NCI-H1105 (cell line): ENCODE measurements at places on chromosomes 1 and 21.

- DNase-seq = no peak
These were observed 264.4 kb upstream of the NRIP1 start for GRCh38 chr21:15329191-15329590.

- no peak for DNase-seq
These were observed 935 bp upstream of the YIPF1 start for GRCh38 chr1:53890522-53890941.

DNA sequence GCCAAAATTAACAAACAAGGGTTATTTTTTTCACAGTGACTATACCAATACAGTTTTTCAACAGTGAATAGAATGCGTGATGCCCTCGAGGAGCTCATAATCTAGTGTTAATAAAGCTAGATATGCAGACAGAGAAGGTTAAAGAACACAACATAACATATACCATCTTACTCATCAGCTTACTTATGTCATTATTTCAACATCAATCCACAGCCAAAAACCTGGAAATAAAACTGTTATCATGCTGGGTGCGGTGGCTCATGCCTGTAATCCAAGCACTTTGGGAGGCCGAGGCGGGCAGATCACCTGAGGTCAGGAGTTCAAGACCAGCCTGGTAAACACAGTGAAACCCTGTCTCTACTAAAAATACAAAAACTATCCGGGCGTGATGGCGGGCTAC, 6.1 kb downstream of the STX6 start:
- DNase-seq = no peak

DNA sequence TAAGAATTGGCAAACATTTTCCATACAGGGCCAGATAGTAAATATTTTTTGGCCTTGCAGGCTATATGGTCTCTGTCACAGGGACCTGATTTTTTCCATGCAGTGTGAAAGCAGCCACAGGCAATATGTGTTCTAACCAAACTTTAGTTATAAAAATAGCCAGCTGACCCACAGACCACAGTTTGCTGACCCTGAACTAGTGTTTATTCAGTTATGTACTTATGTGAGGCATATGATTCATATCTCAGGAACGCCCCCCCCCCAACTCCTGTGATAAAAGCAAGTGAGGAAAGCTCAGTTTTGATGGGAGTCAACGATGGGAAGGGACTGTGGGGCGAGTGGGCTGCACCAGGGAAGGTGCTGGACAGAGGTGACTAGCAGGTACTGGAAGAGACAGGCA, 80.1 kb downstream of the HMGB4 start:
- DNase-seq = no peak

DNA sequence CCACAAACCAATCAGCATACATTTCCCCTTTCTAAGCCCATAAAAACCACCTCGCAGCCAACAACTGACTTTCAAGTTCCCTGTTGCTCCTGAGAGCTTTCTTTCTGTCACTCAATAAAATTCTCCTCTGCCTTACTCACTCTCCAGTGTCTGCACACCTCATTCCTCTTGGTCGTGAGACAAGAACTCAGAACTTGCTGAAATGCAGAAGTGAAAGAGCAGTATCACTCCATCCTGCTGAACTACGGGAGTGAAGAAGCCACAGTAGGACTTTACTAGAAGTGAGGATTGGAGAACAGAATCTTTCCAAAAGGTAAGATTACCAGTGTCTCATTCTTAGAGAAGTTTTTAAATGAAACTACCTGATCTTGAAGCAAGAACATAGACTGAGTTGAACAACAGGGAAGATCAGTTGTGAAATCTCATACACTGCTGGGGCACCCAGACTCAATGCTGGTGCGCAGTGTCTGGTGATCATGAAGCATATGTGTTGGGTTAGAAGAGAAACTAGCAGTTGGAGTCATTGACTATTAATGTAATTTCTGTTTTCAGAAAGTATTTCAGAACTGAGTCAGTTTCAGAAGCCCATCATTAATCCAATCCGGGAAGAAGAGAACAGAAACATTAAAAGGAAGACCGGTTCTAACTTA, 726.9 kb upstream of the TMPRSS15 start:
- no peak for DNase-seq

GRCh38 chr1:17805869-17806684, 50.9 kb downstream of the ACTL8 start:
- no peak for DNase-seq

- DNase-seq = no peak
These were observed 20.4 kb upstream of the FOXO6 start for GRCh38 chr1:41340655-41341364.

DNA sequence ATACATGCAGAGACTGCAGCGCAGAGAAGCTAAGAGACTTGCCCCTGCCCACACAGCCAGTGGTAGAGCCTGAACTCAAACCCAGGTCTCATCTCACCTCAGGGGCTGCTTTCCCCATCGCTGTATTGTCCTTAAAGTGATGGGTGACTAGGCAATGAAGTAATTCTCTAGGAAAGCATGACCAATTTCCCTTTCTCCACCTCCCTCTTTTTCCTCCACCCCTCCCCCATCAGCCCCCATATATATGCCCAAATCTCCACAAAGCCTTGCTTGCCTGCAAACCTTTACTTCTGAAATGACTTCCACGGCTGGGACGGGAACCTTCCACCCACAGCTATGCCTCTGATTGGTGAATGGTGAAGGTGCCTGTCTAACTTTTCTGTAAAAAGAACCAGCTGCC, at the start of gene IL24:
TSS of gene IL24 (plus strand) at position 269 of the 400 bp plus-strand sequence. CDS start 390 bp downstream, outside the sequence.
- DNase-seq = no peak

DNA sequence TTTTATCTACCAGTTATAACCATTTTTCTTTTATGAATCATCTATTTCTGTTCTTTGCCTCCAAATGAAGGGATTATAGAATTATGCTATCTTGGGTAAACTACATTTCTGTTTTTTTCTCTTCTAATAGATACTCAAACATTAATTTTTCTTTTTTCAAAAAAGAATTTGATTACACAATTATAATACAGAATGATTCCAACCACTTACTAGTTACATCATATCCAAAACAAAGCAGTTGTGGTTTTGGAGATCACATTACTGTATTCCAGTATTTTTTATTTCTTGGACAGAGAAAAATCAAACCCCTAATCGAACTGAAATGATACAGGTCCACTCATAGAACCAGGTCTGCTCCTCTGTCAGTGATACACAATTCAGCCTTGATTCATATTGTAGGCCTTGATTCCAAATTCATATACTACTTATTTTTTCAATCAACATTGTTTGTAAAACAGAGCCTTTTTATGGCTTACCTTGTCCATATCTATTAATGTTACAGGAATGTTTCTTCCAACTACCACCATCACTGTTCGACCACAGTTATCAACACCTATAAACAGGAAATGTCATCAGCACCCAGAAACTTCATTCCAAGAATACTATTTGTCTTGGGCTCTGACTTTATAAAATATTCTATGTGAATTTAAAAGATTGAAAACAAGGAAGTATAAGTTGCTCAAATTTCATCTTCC, 43.2 kb downstream of the GDAP2 start:
- DNase-seq = no peak

- DNase-seq = no peak
These were observed 104.4 kb upstream of the UBE2U start for GRCh38 chr1:64098846-64099582.

DNA sequence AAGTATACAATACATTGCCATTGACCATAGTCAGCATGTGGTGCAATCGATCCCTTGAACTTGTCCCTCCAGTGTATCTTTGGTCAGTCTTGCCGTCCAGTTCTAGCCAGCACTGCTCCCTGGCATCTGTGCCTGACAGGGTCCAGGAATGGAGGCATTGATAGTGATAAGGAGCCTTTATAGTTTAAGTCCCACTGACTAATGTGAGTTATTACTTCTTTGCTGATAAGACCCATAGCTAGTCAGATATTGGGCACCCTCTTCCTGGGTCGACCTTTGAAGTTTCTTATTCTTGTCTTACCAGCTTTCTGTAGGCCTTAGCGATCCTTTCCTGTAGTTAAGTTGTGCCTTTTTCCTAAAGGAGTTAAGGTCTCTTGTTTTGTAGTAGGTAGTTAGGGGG, 13.0 kb downstream of the UCK2 start:
- no peak for DNase-seq

DNA sequence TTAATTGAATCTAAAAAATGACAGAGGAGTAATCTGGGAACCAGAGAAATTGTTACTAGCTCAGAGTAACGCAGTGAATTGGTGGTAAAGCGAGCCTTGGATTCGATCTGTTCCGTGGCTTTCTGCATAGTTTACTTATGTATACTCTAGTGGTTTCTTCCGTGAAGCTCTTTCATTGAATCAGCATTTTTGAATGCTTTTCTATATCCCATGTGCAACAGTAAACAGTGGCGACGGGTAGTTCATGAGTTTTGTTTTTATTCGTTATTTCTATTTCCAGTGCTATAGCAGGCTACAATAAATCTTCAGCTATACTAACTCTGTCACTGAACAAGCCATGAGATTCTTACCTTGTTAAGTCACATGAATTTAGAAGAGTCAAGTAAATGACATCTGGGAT, 14.5 kb upstream of the MAP3K7CL start:
- no peak for DNase-seq

GRCh38 chr1:200628223-200628881, 7.8 kb upstream of the KIF14 start:
- DNase-seq = no peak

DNA sequence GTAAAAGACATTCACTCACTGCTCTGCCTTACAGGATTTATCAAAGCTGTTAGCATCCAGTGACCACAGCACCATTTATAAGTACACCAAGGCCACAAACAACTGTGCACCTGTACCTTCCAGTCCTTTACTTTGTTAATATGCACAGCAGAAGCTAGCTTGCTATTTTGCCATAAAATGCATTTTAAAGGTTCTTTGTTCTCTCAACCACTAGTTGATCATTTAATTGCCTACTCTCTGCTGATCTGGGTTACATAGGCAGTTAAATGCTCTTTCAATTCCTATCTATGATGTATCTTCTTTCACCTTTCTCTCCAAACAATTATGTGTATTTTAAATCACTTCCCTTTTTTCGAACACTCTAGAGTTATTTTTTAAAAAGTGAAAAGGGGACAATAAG, 126.4 kb downstream of the SIPA1L2 start:
- DNase-seq = no peak

GRCh38 chr1:58031416-58031815, 515.1 kb downstream of the OMA1 start:
- DNase-seq = no peak

DNA sequence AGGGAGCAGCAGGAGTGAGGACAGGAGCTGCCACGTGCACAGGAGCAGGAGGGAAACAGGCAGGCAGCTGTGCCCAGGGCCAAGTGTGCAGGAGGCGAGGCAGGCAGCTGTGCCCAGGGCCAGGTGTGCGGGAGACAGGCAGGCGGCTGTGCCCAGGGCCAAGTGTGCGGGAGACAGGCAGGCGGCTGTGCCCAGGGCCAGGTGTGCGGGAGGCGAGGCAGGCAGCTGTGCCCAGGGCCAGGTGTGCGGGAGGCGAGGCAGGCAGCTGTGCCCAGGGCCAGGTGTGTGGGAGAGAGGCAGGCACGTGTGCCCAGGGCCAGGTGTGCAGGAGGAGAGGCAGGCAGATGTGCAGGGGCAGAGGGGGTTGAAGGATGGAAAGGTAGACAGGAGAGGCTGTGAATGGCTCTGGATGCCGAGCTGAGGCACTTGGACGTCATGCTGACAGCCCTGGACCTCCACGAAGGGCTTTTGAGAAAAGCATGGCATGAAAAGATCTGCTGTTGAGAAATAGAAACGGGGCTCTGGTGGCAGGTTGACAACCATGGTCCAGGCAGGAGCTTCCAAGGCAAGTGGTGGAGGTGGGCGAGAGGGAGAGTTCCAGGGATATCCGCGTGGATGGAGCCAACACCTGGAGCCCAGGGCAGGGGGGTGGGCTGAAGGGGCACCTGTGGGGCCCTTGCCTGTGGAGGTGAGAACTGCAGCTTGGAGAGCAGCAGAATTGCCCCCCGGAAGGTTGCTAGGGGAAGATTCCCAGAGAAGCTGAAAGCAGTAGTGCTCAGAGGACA, 19.1 kb upstream of the NPHP4 start:
- no peak for DNase-seq

GRCh38 chr1:154888757-154889156, 18.7 kb upstream of the KCNN3 start:
- DNase-seq = no peak

DNA sequence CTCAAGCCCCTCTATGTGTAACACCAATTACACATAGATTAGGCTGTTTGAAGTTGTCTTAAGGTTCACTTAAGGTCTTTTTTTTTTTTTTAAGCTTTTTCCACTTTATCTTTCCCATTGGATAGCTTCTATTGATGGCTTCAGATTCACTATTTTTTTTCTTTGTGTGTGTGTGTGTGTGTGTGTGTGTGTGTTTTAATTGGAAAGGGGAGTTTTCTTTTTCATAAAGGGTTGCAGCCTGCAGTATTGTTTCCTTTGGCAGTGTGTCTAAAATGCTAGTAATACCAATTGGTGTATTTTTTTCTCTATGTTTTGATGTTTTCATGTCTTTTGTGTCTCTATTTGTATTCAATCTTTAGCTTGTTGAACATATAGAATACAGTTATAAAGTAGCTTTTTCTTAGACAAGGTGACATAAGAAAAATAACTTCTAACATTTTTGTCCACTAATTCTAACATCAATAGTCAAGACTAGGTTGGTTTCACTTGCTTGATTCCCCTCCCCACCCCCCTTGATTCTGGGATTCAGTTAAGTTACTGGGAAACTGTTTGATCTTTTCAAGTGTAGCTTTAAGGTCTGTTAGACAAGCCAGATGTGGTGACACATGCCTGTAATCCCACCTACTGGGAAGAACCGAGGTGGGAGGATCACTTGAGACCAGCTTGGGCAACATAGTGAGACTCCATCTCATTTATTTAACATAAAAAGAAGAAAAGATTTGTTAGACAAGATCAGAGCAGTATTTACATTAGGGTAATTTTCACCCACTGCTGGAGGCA, 21.4 kb downstream of the PRRC2C start:
- DNase-seq = no peak

DNA sequence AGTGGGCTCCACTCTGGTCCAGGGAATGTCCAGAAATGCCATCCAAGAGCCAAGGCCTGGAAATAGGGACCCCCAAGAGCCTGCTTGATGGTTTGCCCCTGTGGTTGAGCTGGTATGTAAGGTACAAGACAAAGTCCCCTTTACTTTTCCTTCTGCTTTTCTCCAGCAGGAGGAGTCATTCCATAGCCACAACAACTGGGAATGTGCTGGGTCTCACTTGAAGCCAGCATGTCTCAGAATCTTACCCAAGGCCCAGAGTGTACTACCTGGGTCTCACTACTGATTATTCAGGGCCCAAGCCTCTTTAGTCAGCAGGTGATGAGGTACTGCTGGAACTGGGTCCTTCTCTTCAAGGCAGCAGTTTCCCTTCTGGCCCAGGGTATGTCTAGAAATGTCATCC, 62.1 kb upstream of the CD55 start:
- no peak for DNase-seq

- DNase-seq = peak; percentile 9
These were observed 140.9 kb downstream of the TGFBR3 start for GRCh38 chr1:91744953-91745639.

DNA sequence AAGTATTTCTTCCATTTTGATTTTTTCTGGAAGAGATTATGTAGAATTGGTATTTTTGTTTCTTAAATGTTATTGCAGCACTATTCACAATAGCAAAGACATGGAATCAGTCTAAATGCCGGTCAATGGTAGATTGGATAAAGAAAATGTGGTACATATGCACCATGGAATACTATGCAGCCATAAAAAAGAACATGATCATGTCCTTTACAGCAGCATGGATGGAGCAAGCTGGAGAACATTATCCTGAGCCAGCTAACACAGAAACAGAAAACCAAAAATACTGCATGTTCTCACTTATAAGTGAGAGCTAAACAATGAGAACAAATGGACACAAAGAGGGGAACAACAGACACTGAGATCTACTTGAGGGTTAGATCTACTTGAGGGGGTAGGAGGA, 5.4 kb downstream of the FGGY start:
- no peak for DNase-seq
